ENCODE measurements at places on chromosomes 1 and 21. TPM values are rescaled to one million over a fixed set of nuclear protein-coding genes. Genes with fewer than 3 reads are reported as not detected.

GRCh38 chr1:75233302-75233929, 99.2 kb downstream of the LHX8 start:
- H3K27me3 ChIP-seq, result no peaks in the 10 kb centered on the region
- H3K4me1 ChIP-seq, result no peaks in the 10 kb centered on the region
- H3K4me3 ChIP-seq, result no peak overlapping the region
- H3K27ac ChIP-seq, result no peak overlapping the region
- no peak for DNase-seq

GRCh38 chr1:26894263-26894662, 4.2 kb upstream of the GPN2 start:
- H3K4me3 ChIP-seq, result no peak overlapping the region
- H3K36me3 ChIP-seq, result peaks cover 11% of the 10 kb centered on the region
- H3K27me3 ChIP-seq, result no peaks in the 10 kb centered on the region
- H3K27ac ChIP-seq, result no peak overlapping the region
- no peak for DNase-seq
- H3K4me1 ChIP-seq, result peaks cover 43% of the 10 kb centered on the region

DNA sequence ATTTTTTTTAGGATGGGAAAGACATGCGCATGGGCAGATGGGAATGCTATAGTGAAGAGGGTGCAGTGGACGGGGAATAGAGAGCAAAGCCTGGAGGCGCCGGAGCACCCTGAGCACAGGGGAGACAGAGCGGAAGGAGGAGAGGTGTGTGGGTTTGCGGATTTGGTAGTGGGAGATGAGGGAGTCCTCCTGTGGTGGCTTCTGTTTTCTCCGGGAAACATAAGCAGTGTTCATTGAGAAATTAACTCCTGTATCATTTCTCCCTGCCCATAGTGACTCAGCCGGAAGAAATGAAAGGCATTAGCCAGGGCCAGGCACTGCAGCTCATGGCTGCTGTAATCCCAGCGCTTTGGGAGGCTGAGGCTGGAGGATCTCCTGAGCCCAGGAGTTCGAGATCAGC, 4.7 kb upstream of the PTPRF start:
- no peak overlapping the region for H3K4me3 ChIP-seq
- H3K36me3 ChIP-seq, result no peaks in the 10 kb centered on the region
- H3K4me1 ChIP-seq, result peaks cover 10% of the 10 kb centered on the region
- H3K27ac ChIP-seq, result no peak overlapping the region

DNA sequence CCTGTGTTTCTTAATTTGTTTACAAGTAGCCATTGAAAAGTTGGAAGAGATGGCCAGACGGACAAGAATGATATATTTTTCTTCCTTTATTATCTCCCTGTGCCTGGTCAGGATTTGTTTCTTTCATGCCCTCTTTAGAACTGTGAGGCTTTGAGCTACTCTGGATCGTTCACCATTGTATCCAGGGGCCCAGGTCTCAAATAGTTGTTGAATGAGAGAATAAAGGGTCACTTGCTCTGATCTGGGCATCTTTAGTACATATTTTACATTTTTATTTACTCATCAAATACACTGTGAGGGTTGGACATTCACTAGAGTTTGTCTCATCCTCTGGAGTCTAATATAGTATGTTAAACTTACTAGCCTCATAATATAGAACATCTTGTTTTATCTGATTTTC, 48.7 kb downstream of the IVNS1ABP start:
- no peaks in the 10 kb centered on the region for H3K36me3 ChIP-seq
- H3K27me3 ChIP-seq, result no peaks in the 10 kb centered on the region
- H3K27ac ChIP-seq, result no peak overlapping the region
- H3K4me3 ChIP-seq, result no peak overlapping the region

GRCh38 chr1:179840107-179840506, 37.5 kb downstream of the TOR1AIP2 start:
- H3K27me3 ChIP-seq, result no peaks in the 10 kb centered on the region
- no peaks in the 10 kb centered on the region for H3K36me3 ChIP-seq
- H3K4me1 ChIP-seq, result peaks cover 5% of the 10 kb centered on the region
- no peak overlapping the region for H3K4me3 ChIP-seq
- no peak overlapping the region for H3K27ac ChIP-seq

GRCh38 chr21:45104560-45104959, 30.2 kb downstream of the ADARB1 start:
- H3K4me1 ChIP-seq, result peaks cover 59% of the 10 kb centered on the region
- no peaks in the 10 kb centered on the region for H3K36me3 ChIP-seq
- peak; percentile 31 for DNase-seq

GRCh38 chr1:71640998-71641397, 560.2 kb upstream of the ZRANB2 start:
- H3K27ac ChIP-seq, result no peak overlapping the region
- DNase-seq, result no peak
- no peaks in the 10 kb centered on the region for H3K36me3 ChIP-seq
- no peaks in the 10 kb centered on the region for H3K27me3 ChIP-seq
- no peaks in the 10 kb centered on the region for H3K4me1 ChIP-seq

DNA sequence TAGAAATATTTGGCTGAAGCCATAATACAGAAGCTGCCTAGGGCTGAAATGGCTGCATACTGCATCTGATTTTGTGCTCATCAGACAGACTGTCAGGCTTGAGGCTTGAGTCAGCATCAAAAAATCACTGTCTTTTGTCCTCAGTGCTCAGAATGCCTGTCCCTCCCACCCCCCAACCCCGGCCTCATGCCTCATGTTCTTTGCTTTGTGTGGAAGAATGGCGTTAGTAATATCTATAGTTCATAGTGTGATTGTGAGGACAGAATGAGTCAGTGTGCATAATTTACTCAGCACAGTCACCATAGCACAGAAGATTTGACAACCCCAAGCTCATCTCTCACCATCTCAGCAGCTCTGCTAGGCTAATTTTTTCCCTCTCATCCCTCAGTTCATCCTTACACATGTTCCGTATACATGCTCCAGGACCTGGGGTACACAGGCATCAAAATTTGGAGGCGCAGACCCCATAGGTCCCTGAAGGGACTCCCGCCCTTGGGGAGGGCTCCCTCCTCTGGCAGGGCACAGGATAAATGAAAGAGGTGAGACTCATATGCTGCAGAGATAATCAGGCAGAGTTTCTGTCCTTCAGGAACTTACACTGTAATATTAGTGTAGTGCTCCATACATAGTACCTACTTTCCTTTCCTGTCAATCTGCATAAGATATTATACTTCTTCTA, 159.1 kb upstream of the C8B start:
- peaks cover 19% of the 10 kb centered on the region for H3K27me3 ChIP-seq
- H3K36me3 ChIP-seq, result peaks cover 2% of the 10 kb centered on the region
- no peak overlapping the region for H3K4me3 ChIP-seq
- DNase-seq, result peak; percentile 12
- peaks cover 7% of the 10 kb centered on the region for H3K4me1 ChIP-seq
- H3K27ac ChIP-seq, result no peak overlapping the region

GRCh38 chr1:173280899-173281660, 73.9 kb upstream of the TNFSF4 start:
- peaks cover 14% of the 10 kb centered on the region for H3K4me1 ChIP-seq
- H3K36me3 ChIP-seq, result peaks cover 6% of the 10 kb centered on the region
- peaks cover 19% of the 10 kb centered on the region for H3K27me3 ChIP-seq
- no peak overlapping the region for H3K27ac ChIP-seq
- no peak overlapping the region for H3K4me3 ChIP-seq
- no peak for DNase-seq

GRCh38 chr21:27406300-27407009, 439.6 kb upstream of the ADAMTS5 start:
- H3K27ac ChIP-seq, result no peak overlapping the region
- no peaks in the 10 kb centered on the region for H3K4me1 ChIP-seq
- H3K36me3 ChIP-seq, result no peaks in the 10 kb centered on the region
- no peak for DNase-seq
- no peaks in the 10 kb centered on the region for H3K27me3 ChIP-seq

DNA sequence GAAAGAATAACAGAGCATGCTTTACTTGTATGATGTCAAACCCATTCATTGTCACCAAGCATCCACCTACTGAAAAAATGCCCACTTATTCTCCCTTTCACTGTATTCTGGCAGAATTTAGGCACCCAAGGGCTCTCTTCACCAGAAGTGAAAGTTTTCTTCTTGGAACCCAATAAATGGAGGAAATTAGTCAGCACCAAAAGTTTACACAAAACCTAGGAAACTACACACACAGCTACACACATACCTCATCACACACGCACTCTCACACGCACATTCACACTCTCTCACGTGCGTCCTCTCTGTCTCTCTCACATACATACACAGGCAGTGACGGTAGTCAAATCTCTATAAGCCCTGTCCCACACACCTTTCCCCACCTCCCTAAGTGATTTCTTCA, 37.6 kb downstream of the MCOLN2 start:
- H3K27ac ChIP-seq, result peak overlapping the region; percentile 3
- H3K4me3 ChIP-seq, result peak overlapping the region; percentile 0
- peak; percentile 65 for DNase-seq
- peaks cover 15% of the 10 kb centered on the region for H3K36me3 ChIP-seq

- no peak overlapping the region for H3K4me3 ChIP-seq
- no peaks in the 10 kb centered on the region for H3K36me3 ChIP-seq
- no peak for DNase-seq
- peak overlapping the region; percentile 9 for H3K27ac ChIP-seq
- H3K4me1 ChIP-seq, result peaks cover 47% of the 10 kb centered on the region
Observed at GRCh38 chr1:205594846-205595245, 37.0 kb downstream of the ELK4 start.

- no peaks in the 10 kb centered on the region for H3K27me3 ChIP-seq
- peak overlapping the region; percentile 93 for H3K27ac ChIP-seq
- peak; percentile 91 for DNase-seq
- H3K4me1 ChIP-seq, result no peaks in the 10 kb centered on the region
- peak overlapping the region; percentile 79 for H3K4me3 ChIP-seq
- no peaks in the 10 kb centered on the region for H3K36me3 ChIP-seq
Observed at GRCh38 chr1:226662642-226663326, 76.3 kb downstream of the ITPKB start.

DNA sequence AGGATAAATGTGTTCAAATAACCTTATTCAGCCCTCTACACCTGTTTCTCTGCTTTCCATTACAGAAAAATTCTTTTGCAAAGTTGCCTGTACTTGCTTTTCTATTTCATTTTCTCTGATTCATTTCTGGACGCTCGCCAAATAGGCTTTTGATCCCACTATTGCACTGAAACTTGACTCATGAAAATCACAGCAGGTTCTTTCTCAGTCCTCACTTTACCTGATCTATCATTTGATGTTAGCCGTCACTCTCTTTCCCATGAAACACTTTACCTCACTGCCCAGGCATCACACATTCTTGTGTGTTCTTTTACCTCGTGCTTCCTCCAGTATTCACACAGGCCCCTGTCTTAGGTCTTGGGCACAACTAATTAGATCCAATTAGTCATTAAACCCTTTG, 26.2 kb downstream of the HSPA13 start:
- no peaks in the 10 kb centered on the region for H3K36me3 ChIP-seq
- no peaks in the 10 kb centered on the region for H3K4me1 ChIP-seq
- peaks cover 20% of the 10 kb centered on the region for H3K27me3 ChIP-seq
- H3K27ac ChIP-seq, result no peak overlapping the region
- no peak for DNase-seq

- H3K4me3 ChIP-seq, result peak overlapping the region; percentile 96
- H3K4me1 ChIP-seq, result peaks cover 62% of the 10 kb centered on the region
- H3K27me3 ChIP-seq, result peaks cover 22% of the 10 kb centered on the region
Observed at GRCh38 chr1:15411593-15412137, 2.0 kb downstream of the EFHD2 start.

DNA sequence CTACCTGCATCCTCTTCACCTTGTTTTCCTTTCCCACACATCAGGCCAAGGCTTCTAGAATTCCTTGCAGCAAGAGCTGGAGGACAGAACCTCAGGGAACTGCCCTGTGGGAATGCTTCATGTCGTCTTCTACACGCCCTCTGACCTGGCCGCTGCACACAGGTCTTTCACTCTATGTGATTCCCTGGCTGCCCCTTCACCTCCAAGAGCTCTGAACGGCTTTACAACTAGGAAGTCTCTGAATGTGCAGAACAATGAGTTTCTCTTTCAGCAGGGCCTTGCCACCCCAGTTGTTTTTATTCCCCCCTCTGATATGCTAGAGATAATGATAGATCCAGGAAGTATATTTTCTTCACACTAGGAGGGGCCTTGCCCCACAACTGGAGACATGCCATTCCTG, 142.6 kb downstream of the CLIC6 start:
- H3K27me3 ChIP-seq, result no peaks in the 10 kb centered on the region
- peaks cover 9% of the 10 kb centered on the region for H3K36me3 ChIP-seq
- H3K4me3 ChIP-seq, result no peak overlapping the region
- no peak for DNase-seq

DNA sequence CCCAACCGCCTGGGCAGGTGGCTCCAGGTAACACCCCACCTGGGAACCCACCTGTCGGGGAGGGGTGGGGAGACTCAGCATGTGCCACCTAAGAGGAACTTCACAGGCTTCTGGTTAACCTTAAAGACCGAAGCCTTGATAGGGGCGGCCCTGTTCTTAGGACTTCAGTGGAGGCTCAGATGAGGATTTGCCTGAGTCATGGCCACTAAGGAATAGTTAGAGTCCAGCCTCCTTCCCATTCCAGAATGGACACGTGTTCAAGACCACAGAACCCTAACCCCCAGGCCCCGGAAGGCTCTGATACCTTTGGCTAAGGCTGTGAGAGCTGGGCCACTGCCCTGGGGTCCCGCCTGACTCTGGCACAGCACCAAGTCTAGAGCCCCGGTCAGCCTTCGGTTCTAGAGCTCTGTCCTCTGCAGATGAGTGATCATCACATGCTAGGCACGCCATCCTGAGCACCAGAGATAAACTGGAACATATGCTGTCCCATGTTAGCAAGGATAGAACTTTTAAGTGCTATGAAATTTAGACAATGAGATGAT, 20.3 kb downstream of the PADI6 start:
- H3K4me3 ChIP-seq, result no peak overlapping the region
- no peaks in the 10 kb centered on the region for H3K4me1 ChIP-seq
- H3K27me3 ChIP-seq, result no peaks in the 10 kb centered on the region
- no peaks in the 10 kb centered on the region for H3K36me3 ChIP-seq

- peaks cover 10% of the 10 kb centered on the region for H3K4me1 ChIP-seq
- H3K4me3 ChIP-seq, result peak overlapping the region; percentile 90
- no peak for DNase-seq
- no peaks in the 10 kb centered on the region for H3K36me3 ChIP-seq
- H3K27ac ChIP-seq, result no peak overlapping the region
Observed at GRCh38 chr1:212951126-212951946, 995 bp downstream of the VASH2 start.

GRCh38 chr1:235018720-235019444, 109.8 kb downstream of the TOMM20 start:
- peaks cover 17% of the 10 kb centered on the region for H3K36me3 ChIP-seq
- peak overlapping the region; percentile 86 for H3K27ac ChIP-seq
- peak; percentile 59 for DNase-seq
- peaks cover 90% of the 10 kb centered on the region for H3K4me1 ChIP-seq
- no peaks in the 10 kb centered on the region for H3K27me3 ChIP-seq
- H3K4me3 ChIP-seq, result peak overlapping the region; percentile 54

The NTNG1 gene
- 0.48 TPM for total RNA-seq

The KCNK1 gene
- total RNA-seq, result 5.9 TPM

The SLC5A9 gene
- total RNA-seq, result not detected

The FBXO2 gene
- 1.9 TPM for total RNA-seq

The CFHR4 gene
- not detected for total RNA-seq

The SYT14 gene
- not detected for total RNA-seq

The CATSPERE gene
- 0.38 TPM for total RNA-seq

The FHL3 gene
- 32.7 TPM for total RNA-seq

The RGS18 gene
- 0.12 TPM for total RNA-seq

Measured in activated T-cell treated with anti-CD3 and anti-CD28 coated beads, Interleukin-2, amount 50 U/mL, for 72 hours (primary cell).